Fibroblast of upper back skin (primary cell): ENCODE measurements at places on chromosomes 11 and 22.

- peak; percentile 12 for DNase-seq
Measured at GRCh38 chr11:67468056-67468455, 995 bp downstream of the TMEM134 start.

GRCh38 chr11:17036666-17037658 is 22.7 kb upstream of the PLEKHA7 start:
- DNase-seq = no peak

DNA sequence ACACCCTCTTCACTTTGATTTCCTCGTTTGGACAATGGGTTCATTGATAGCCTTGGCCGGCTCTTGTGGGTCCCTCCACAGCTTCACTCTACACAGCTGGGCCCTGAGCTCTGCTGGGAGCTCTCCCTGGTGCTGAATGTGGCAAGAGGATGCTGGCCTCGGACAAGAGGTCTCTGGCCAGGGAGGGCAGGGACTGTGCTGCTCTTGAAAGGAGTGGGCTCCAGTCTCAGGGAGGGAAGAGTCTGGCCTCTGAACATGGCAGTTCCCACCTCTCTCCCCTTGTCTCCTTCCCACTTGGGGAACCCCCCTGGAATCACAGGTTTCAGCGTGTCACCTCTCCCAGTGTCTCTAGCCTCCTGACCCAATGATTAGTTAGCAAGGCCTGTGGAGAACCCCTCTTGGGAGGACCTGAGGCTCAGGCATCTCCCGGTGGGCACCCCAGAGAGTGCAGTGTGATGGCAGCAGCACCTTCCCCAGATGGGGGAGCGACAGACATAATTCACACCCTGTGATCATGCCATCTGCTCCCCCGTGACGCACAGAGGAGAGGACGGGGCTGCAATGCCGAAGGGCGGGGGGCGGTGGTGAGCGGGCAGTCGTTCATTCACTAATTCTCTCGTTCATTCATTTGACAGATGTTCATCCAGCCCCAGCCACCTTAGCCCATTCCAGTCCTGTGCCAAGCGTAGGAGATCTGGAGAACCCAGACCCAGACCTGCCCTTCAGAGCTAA is 2.8 kb upstream of the CABP7 start:
- peak; percentile 71 for DNase-seq

- peak; percentile 55 for DNase-seq
Measured at GRCh38 chr22:32644252-32645100, 157.0 kb upstream of the TIMP3 start.

GRCh38 chr11:82754410-82754809 is 20.7 kb upstream of the FAM181B start:
- DNase-seq = peak; percentile 6

GRCh38 chr11:93734427-93735222 is 6.7 kb downstream of the TAF1D start:
- DNase-seq = no peak

DNA sequence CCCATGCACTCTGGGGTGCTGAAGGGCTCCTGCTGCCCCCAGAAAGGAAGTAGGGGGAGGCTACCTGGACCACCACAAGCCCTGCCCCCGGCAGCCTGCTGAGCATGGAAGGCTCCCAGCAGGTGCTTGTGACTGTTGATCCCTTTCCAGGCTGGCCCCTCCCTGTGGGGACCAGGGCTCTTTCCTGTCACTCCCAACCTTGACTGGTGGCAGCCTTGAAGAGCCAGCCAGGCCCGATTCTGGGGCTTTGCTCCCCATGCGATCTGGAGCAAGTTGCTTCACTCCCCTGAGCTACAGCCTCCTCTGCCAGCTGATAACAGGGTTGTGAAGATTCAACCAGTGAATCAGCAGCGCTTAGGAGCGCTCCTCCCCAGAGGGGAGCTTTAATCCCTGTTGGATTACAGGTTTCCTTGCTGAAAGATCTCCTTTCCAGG is 4.6 kb upstream of the CST6 start:
- DNase-seq = no peak

- peak; percentile 81 for DNase-seq
Measured at GRCh38 chr11:82003671-82004515, 729.8 kb downstream of the FAM181B start.

DNA sequence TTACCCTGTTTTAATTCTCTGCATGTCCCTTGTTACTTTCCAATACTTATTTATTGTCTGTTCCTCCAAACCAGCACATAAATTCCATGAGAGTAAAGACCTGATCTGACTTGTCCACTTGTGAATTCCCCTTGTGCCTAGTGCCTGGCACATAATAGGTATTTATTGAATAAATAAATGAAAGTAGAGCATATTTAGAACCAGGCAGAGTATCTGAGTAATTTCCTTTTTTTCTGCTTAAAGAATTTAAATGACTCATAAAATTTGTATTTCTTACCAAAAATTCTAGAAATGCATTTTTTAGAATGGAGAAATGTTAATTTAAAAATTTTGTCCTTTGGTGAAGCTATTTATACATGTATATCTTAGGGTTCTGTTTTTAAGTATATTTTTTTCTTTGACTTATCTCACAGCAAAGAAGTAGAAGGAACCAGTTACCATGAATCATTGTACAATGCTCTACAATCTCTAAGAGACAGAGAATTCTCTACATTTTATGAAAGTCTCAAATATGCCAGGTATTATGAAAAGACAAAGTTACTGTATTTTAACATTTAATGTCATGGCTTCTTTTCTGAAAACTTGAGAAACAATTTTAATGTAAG is 96.8 kb downstream of the ATM start:
- peak; percentile 22 for DNase-seq

GRCh38 chr22:45013138-45013537 is 3.3 kb upstream of the PHF21B start:
- DNase-seq = no peak
